ENCODE measurements at places on chromosomes 7 and 10. TPM values are rescaled to one million over a fixed set of nuclear protein-coding genes. Genes with fewer than 3 reads are reported as not detected.

DNA sequence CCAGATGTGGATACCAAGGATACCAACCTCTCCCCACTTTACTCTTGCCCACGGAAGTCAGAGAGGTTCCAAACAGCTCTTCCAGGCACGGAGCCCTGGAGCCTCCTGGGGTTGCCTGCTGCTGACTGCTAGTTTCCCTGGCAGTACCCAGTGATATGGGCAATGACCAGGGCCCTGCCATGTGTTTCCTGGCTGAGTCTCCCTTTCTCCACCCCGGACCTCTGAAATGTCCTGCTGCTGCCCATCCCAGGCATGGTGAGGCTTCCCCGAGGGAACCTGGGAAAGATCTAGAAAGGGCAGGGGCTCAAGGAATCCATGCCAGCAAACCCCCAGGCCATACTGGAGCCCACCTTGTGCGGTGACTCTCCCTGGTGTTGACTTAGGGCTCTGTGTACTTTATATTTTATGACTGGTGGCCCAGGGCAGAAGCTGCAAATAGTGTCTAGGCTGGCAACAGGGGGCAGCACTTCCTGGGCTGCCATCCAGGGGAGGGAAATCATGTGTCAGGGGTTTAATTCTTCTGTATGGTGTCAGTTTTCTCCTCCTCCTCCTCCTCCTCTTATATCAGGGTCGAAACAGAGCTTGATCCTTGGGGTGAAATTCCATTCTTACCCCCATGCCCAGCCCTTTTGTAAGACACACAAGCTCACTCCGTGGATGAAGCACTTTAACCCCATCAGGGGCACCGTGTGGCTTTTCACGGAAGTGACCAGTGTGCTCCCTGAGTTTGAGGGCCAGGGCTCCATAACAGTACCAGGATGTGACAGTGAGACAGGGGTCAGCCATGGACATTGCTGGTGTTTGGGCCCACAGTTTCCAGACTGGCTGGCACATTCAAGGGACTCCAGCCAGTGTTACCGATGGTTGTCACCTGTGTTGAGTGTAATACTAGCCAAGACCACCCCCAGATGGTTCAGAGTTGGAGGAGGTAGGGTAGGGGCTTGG, 62.4 kb upstream of the GDF10 start:
- DNase-seq = no peak

- DNase-seq = no peak
Observed at GRCh38 chr7:81111781-81112540, 193.1 kb upstream of the SEMA3C start.

Gene SLC18A2
- not detected for total RNA-seq

Gene MCM7
- total RNA-seq = 44.8 TPM

DNA sequence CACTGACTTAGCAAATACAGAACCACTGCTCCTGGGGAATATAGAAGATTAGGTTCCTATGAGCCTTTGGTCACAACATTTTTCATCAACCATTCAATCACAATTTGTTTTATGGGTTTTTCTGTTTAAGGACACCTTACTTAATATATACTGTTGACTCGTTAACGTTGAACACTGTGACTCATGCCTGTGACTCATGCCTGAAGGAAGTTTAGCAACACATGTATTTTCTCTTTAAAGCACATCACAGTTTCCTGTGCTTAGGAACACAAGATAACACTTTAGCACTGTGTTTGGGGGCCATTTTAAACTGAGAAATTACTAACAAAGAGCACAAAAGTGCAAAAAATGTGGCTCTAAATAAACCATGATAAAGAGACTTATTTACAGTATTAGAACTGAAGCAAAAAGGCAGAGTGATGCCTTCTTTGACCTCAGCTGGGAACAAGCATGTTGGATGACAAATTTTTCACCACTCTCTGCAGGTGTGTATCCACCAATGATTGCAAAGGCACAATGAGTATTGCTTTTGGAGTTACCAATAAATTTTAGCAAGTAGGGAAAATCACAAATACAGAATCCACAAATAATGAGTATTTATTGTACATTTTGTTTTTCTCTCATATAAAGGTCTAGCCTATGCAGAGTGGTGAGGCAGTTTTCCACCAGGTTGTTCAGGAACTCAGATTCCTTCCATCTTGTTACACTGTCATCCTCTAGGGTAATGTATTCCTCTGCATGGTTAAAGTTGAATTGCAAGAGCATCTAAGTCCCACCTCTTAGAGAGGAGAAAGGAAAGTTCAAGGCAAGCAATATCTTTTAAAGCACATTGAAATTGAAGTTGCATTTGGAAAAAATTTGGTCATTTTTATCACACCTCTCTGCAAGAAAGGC, 7.3 kb downstream of the FGFBP3 start:
- DNase-seq = no peak

Gene TMEM196
- 10.1 TPM for total RNA-seq

Gene FAM25G
- not detected for total RNA-seq

DNA sequence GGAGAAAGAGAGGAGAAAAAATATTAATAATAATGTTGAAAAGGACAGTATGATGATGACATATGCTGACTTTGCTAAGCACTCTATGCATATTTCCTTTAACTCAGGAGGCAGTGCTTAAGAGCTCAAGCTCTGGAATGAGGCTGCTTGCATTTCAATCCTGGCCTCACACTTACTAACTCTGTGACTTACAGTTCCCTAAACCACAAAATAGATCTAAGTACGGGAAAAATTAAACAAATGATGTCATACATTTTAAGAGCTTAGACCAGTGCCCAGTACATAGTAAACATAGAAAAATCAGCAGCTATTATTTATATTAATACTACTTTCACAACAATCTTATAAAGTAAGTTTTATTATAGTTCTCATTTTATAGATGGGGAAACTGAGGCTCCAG, 61.3 kb downstream of the GFRA1 start:
- no peak for DNase-seq

Gene BICC1
- 7.6 TPM for total RNA-seq

- no peak for DNase-seq
Observed at GRCh38 chr10:71827852-71828251, 23.2 kb downstream of the PSAP start.

Measured in occipital lobe (tissue), 3 donors.